ENCODE measurements at places on chromosomes 5 and 9. TPM values are rescaled to one million over a fixed set of nuclear protein-coding genes. Genes with fewer than 3 reads are reported as not detected.
A peak's percentile ranks its signal among the peaks of the same experiment; 100 is the strongest.

- DNase-seq: no peak
Measured at GRCh38 chr9:18720691-18721090, 246.7 kb downstream of the ADAMTSL1 start.

GRCh38 chr9:22054076-22054475 lies 45.0 kb upstream of the CDKN2B start:
- DNase-seq: no peak

DNA sequence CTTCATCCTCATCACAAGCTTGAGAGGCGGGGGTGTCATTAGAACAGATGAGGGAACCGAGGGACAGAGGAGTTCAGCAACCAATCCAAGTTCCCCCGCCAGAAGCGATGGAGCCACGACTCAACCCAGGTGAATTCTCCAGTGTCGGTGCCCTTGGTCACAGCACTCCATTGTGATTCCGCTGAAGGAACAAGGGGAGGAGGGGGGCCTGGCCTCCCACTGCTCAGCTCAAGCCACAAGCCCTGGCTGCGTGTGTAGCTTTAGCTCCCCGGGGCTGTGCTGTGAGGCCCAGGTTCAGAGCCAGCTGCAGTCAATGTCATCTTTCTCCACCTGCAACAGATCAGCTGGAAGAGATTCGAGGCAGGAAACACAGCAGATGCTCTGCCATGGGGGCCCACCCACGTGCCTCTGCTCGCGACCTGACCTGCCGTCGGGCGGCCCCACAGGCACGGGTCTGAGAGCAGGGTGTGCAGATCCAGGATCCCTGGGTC lies 72.6 kb downstream of the GTF3C4 start:
- peak; percentile 51 for DNase-seq

- no peak for DNase-seq
Measured at GRCh38 chr9:114827641-114828302, 21.9 kb upstream of the TNFSF15 start.

- DNase-seq: no peak
Measured at GRCh38 chr5:42760426-42760825, 3.8 kb downstream of the CCDC152 start.

DNA sequence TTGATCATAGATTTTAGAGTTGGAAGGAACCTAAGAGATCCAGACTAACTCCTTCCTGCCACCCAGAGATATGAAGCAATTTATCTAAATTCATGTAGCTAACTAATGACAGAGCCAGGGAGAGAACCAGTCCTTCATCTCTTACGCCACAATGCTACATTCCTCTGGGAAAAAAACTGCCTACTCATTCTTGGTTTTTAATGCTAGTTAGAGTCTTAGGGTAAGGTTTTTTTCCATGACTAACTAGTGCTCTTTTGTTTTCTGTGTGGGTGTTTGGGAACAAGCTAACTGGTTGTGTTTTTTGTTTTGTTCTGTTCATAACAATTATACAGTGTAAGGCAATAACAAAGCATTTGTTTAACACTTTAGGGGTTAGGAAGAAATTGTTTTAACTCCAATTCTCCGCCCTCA lies 52.4 kb downstream of the SLC44A1 start:
- no peak for DNase-seq

GRCh38 chr9:121349009-121349408 lies 21.0 kb downstream of the STOM start:
- DNase-seq: no peak

Gene PDZD2
- 7.8 TPM for total RNA-seq

Gene PRUNE2
- 304 TPM for total RNA-seq

Data from aorta (tissue), 5 donors.